ENCODE measurements at places on chromosomes 5 and 9. TPM values are rescaled to one million over a fixed set of nuclear protein-coding genes. Genes with fewer than 3 reads are reported as not detected.
A peak's percentile ranks its signal among the peaks of the same experiment; 100 is the strongest.

DNA sequence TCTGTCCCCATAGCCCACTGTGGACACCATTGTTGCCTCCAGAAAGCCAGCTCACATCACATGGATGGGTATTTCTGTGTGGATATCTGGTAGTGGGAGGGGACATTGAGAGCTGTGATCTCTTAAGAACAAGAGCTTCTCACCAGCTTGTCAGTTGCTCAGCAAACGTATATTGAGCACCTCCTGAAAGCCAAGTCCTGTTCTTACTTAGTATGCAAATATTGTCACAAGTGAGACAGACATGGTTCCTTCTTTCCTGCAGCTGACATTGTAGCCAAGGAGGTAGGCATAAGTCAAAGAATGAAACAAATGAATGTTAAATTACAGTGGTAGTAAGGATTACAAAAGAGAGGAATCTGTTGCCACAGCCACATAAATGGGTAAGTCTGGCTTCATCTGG lies 3.8 kb downstream of the TCOF1 start:
- no peak overlapping the region for H3K4me3 ChIP-seq
- no peak for DNase-seq
- peaks cover 10% of the 10 kb centered on the region for H3K36me3 ChIP-seq
- no peak overlapping the region for H3K27ac ChIP-seq
- peaks cover 9% of the 10 kb centered on the region for H3K4me1 ChIP-seq

GRCh38 chr5:97133101-97133500 lies 9.3 kb downstream of the LIX1 start:
- H3K27me3 ChIP-seq = no peaks in the 10 kb centered on the region
- no peak overlapping the region for H3K27ac ChIP-seq
- no peak for DNase-seq
- no peaks in the 10 kb centered on the region for H3K36me3 ChIP-seq
- H3K4me1 ChIP-seq = no peaks in the 10 kb centered on the region

DNA sequence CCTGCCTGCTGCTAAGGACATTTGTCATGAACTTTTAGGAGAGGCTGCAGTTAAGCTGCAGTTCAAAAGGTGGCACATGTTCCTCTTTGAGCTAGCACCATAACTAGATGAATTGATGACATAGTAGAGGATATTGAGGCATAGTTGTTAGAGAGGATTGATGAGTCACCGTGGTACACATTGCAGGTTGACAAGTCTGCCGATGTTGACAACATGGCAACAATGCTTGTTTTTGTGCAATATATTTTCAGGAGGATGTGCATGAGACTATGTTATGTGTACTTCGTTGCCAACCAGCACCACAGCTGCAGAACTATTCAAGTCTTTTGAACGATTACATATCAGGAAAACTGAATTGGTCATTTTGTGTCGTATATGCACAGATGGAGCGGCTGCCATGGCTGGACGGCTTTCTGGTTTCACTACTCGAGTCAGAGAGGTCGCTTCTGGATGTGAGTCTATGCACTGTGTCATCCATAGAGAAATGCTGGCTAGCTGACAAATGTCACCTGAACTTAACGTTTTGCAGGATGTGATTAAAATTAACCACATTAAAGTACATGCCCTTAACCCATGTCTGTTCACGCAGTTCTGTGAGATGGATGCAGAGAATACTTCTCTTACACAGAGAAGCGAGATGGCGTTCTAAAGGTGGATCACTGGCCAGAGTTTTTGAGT lies 24.2 kb downstream of the ANP32B start:
- H3K36me3 ChIP-seq = peaks cover 3% of the 10 kb centered on the region
- H3K27me3 ChIP-seq = no peaks in the 10 kb centered on the region
- H3K4me1 ChIP-seq = no peaks in the 10 kb centered on the region
- no peak for DNase-seq
- H3K27ac ChIP-seq = no peak overlapping the region

The SLCO4C1 gene
- 2.9 TPM for total RNA-seq

- no peak overlapping the region for H3K4me3 ChIP-seq
- H3K27me3 ChIP-seq = no peaks in the 10 kb centered on the region
- no peak overlapping the region for H3K27ac ChIP-seq
- DNase-seq = no peak
- peaks cover 4% of the 10 kb centered on the region for H3K4me1 ChIP-seq
These were observed 31.2 kb upstream of the EXOC3 start for GRCh38 chr5:411728-412127.

DNA sequence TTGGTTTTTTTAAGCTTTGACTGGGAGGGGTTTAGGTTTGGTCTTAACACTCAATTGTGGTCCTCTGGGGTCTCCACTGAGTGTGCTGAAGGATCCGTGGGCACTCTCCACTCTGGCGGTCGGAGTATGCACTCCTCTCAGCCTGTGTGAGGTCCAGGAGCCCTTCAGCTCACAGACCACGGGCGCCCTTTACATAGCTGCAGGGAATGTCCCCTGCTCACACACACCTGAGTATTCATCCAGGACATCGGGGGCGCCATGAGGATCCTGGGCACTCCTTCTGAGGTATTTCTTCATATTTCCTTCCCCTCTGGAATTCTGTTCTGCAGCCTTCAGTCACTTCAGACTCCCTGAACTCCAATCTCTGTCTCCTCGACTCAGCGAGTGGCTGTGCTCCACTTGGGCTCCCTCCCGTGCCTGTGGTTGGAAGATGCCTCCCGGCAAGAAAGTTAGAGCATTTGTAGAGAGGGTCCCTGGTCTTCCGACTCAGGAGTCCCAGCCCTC lies 12.5 kb downstream of the TRIP13 start:
- no peaks in the 10 kb centered on the region for H3K36me3 ChIP-seq
- no peak overlapping the region for H3K4me3 ChIP-seq
- DNase-seq = no peak
- H3K27me3 ChIP-seq = no peaks in the 10 kb centered on the region

DNA sequence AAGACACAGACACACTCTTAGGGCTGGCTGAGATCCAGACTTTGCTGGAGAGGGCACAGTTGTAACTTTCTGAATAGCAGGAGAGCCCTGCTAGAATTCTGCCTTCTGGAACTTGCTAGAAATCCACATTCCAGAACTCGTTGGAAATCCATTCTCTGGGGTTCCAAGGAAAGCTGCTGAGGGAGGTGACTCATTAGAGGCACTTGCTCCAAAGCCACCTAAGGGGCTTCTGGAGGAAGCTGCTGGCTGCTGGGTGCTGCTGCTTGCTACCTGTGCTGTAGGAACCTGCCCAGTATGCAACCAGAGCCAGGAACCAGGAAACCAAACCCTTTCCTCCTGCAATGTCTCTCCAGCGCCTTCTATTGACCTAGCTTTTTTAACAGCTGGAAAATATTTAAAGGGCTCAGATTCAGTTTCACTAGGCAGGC lies 4.1 kb upstream of the TLE4 start:
- no peaks in the 10 kb centered on the region for H3K36me3 ChIP-seq
- H3K4me3 ChIP-seq = no peak overlapping the region
- H3K4me1 ChIP-seq = no peaks in the 10 kb centered on the region
- H3K27me3 ChIP-seq = peaks cover 9% of the 10 kb centered on the region
- no peak for DNase-seq

The NME5 gene
- not detected for total RNA-seq

GRCh38 chr5:88094906-88095496 lies 173.6 kb downstream of the TMEM161B start:
- H3K4me1 ChIP-seq = no peaks in the 10 kb centered on the region
- H3K36me3 ChIP-seq = no peaks in the 10 kb centered on the region
- no peak overlapping the region for H3K4me3 ChIP-seq
- H3K27me3 ChIP-seq = no peaks in the 10 kb centered on the region
- DNase-seq = no peak
- H3K27ac ChIP-seq = no peak overlapping the region

The SV2C gene
- total RNA-seq = 0.35 TPM

GRCh38 chr5:173970878-173971650 lies 17.9 kb upstream of the C5orf47 start:
- no peak overlapping the region for H3K4me3 ChIP-seq
- no peaks in the 10 kb centered on the region for H3K36me3 ChIP-seq
- no peaks in the 10 kb centered on the region for H3K4me1 ChIP-seq
- H3K27me3 ChIP-seq = no peaks in the 10 kb centered on the region
- H3K27ac ChIP-seq = no peak overlapping the region

GRCh38 chr5:111755345-111755941 lies 1.6 kb downstream of the NREP start:
- no peak overlapping the region for H3K4me3 ChIP-seq
- H3K36me3 ChIP-seq = no peaks in the 10 kb centered on the region
- no peak overlapping the region for H3K27ac ChIP-seq

The PCDHB10 gene
- 0.17 TPM for total RNA-seq

DNA sequence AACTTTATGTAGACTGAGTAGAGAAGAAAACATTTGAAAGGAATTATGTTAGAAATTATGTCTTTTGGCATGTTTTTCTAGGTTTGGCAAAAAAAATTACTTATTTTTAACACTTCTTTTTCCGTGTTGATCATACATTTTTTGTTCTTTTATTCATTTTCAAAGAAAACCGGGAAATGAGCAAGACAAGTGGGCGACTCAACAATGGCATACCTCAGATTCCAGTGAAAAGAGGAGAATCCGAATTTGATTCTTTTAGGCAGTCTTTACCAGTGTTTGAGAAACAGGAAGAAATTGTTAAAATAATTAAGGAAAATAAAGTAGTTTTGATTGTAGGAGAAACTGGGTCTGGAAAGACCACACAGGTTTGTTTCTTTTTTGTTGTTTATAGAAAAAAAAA lies 12.9 kb downstream of the YTHDC2 start:
- H3K36me3 ChIP-seq = no peaks in the 10 kb centered on the region
- DNase-seq = no peak
- H3K27me3 ChIP-seq = no peaks in the 10 kb centered on the region
- H3K4me1 ChIP-seq = no peaks in the 10 kb centered on the region
- no peak overlapping the region for H3K4me3 ChIP-seq
- H3K27ac ChIP-seq = no peak overlapping the region

The ANKRD20A1 gene
- 4.7 TPM for total RNA-seq

- no peaks in the 10 kb centered on the region for H3K36me3 ChIP-seq
- no peak overlapping the region for H3K4me3 ChIP-seq
- DNase-seq = no peak
These were observed 4.7 kb upstream of the GCNT1 start for GRCh38 chr9:76454311-76454710.

- no peaks in the 10 kb centered on the region for H3K27me3 ChIP-seq
- DNase-seq = no peak
- no peaks in the 10 kb centered on the region for H3K4me1 ChIP-seq
- H3K36me3 ChIP-seq = no peaks in the 10 kb centered on the region
These were observed 707.2 kb downstream of the MTRR start for GRCh38 chr5:8576178-8576577.

DNA sequence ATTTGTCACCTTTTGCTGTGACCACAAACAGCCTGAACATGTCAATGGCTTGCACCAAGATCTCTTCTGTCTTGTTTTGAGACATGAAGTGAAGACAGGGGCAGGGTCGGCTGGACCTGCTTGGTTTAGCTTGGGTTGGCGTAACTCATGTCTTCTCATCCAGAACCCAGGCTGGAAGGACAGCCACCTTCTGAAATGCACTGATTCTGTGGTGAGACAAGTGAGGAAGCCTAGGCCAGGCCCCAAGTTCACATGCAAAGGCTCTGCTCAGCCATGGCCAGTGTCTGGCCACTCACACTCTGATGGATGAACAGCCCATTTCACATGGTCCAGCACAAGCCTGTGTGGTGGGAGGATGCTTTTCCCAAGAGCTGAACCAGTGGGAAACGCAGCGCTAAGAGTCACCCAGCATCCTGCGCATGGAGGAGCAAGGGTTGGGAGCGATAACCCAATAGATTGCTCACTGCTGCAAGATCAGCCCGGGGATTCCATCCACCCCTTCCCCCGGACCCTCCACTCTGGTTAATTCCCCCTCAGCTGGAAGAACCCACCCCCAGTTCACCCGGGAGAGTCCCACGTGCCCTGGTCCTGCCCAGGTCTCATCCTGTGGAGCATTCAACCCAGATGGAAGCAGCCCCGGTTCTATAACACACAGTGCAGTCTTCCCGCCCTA lies 16.2 kb upstream of the MED10 start:
- no peaks in the 10 kb centered on the region for H3K27me3 ChIP-seq
- H3K4me3 ChIP-seq = no peak overlapping the region
- no peak for DNase-seq
- H3K4me1 ChIP-seq = no peaks in the 10 kb centered on the region

DNA sequence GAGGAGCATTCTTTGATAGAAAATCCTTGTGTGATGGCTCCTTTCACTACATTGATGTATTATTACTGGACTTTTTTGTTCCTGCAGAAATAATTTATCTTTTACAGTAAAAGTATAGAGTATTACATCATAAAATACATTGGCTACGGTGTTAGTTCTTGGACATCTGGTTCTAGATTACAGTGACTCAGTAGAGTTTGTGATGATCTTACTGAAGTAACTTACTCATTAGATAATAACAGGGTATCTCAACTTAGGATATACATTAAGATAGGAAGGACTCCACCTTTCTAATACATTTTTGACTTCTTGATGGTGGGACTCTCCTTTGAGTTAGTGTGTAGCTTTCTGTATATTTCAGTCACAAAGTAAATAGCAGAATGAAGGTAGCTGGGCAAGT lies 59.1 kb downstream of the ZNF462 start:
- no peaks in the 10 kb centered on the region for H3K4me1 ChIP-seq
- no peak overlapping the region for H3K4me3 ChIP-seq
- DNase-seq = no peak
- H3K36me3 ChIP-seq = peaks cover 6% of the 10 kb centered on the region

The ORM2 gene
- total RNA-seq = not detected

- no peak overlapping the region for H3K27ac ChIP-seq
- no peaks in the 10 kb centered on the region for H3K27me3 ChIP-seq
- no peaks in the 10 kb centered on the region for H3K36me3 ChIP-seq
- H3K4me1 ChIP-seq = peaks cover 3% of the 10 kb centered on the region
These were observed 3.0 kb upstream of the UBE2R2 start for GRCh38 chr9:33813712-33814641.

GRCh38 chr5:124650147-124650561 lies 96.3 kb downstream of the ZNF608 start:
- peaks cover 12% of the 10 kb centered on the region for H3K4me1 ChIP-seq
- H3K27ac ChIP-seq = peak overlapping the region; percentile 50
- no peak for DNase-seq
- no peaks in the 10 kb centered on the region for H3K36me3 ChIP-seq
- H3K4me3 ChIP-seq = no peak overlapping the region

DNA sequence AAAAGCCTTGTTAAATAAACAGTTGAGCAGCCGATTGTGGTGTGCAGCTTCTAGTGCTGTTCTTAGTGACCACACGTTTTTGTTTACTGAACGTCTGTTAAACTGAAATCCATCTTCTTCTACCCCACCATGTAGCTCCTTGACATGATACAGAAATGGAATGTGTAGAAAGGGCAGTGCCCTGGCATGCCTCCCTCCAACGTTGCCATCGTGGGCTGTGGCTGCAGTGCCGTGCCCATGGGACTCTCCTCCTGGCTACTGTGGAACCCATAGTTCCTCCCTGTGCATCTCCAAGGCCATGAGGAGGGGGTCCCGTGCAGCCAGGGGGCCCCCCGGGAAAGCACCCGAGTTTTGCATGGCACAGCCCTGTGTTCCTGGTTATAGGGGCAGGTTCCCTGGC lies 23.3 kb upstream of the TGFBI start:
- DNase-seq = peak; percentile 12
- H3K4me3 ChIP-seq = no peak overlapping the region
- no peak overlapping the region for H3K27ac ChIP-seq
- no peaks in the 10 kb centered on the region for H3K27me3 ChIP-seq
- H3K36me3 ChIP-seq = no peaks in the 10 kb centered on the region

DNA sequence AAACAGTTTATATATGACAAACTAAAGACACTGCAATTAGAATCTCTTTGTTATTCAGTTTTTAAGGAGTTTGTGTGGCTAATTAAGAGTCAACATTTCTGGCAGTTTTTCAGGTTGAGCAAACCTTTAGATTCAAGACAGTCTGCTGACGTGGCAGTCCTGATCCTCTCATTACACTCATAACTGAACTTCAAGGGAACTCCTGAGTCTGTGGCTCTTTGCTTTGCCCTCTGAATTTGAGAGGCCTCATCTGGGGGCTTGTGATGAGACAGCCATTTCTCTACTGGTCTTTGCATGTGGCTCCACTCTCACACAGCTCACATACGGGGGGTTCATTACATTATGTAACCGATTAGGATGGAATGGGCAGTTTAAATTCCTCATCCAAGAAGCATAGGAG lies 182.9 kb upstream of the MEF2C start:
- no peaks in the 10 kb centered on the region for H3K36me3 ChIP-seq
- H3K4me3 ChIP-seq = no peak overlapping the region
- H3K27me3 ChIP-seq = no peaks in the 10 kb centered on the region
- H3K27ac ChIP-seq = no peak overlapping the region

Measured in colonic mucosa (tissue), 4 donors.